ENCODE measurements at places on chromosomes 5 and 9. TPM values are rescaled to one million over a fixed set of nuclear protein-coding genes. Genes with fewer than 3 reads are reported as not detected.

GRCh38 chr9:131386281-131386680 is 7.6 kb upstream of the PRRC2B start:
- DNase-seq, result no peak
- H3K4me3 ChIP-seq, result no peak overlapping the region
- no peak overlapping the region for H3K27ac ChIP-seq
- peaks cover 7% of the 10 kb centered on the region for H3K4me1 ChIP-seq
- no peaks in the 10 kb centered on the region for H3K36me3 ChIP-seq
- H3K27me3 ChIP-seq, result no peaks in the 10 kb centered on the region

GRCh38 chr5:130975847-130976246 is 189.2 kb downstream of the HINT1 start:
- H3K4me3 ChIP-seq, result no peak overlapping the region
- no peaks in the 10 kb centered on the region for H3K36me3 ChIP-seq
- H3K4me1 ChIP-seq, result no peaks in the 10 kb centered on the region
- no peak overlapping the region for H3K27ac ChIP-seq

The AQP3 gene
- total RNA-seq, result 33.1 TPM

The ARHGEF39 gene
- 14.2 TPM for total RNA-seq

DNA sequence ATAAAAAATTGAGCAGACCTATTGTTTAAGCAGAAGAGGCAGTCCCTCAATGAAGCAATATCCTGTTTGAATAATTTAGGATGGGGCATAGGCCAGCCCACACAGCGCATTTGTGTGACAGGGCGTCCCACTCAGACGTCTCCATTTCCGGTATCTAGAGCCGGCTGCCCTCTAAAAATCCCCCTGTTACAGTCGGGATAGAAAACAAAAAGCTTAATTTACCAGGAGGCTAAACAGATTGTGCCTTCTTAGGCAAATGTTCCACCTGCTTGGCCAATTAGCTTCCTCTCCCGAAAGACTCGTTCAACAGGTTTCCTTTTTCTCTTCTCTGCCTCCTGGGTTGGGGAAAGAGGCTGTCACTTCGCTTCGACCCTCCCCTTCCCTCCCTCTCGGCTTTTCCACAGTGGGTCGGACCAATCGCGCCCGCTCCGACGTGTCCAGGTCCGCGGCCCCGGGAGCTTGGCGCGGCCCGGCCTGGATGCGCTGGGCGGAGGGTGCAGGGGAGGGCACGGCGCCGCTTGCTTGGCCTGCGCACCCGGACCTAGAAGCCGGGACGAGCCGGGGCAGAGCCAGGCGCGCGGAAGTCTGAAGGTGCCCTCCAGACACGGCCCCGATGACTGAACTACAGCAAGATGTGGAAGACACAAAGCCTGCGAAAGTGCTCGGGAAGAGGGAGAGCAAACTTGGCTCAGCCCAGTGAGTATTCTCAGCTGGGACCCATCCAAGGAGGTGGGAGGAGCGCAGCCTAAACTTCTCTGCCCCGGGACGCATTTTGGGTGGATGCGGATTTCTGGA is at the start of gene GRAMD2B:
GRAMD2B (plus strand) TSS at position 416 of the 795 bp plus-strand sequence; CDS start at position 614, 198 bp downstream.
- DNase-seq, result peak; percentile 74
- no peaks in the 10 kb centered on the region for H3K27me3 ChIP-seq
- H3K4me3 ChIP-seq, result peak within 1 kb of the TSS; percentile 88
- H3K4me1 ChIP-seq, result peaks cover 11% of the 10 kb centered on the region
- peaks cover 10% of the 10 kb centered on the region for H3K36me3 ChIP-seq

DNA sequence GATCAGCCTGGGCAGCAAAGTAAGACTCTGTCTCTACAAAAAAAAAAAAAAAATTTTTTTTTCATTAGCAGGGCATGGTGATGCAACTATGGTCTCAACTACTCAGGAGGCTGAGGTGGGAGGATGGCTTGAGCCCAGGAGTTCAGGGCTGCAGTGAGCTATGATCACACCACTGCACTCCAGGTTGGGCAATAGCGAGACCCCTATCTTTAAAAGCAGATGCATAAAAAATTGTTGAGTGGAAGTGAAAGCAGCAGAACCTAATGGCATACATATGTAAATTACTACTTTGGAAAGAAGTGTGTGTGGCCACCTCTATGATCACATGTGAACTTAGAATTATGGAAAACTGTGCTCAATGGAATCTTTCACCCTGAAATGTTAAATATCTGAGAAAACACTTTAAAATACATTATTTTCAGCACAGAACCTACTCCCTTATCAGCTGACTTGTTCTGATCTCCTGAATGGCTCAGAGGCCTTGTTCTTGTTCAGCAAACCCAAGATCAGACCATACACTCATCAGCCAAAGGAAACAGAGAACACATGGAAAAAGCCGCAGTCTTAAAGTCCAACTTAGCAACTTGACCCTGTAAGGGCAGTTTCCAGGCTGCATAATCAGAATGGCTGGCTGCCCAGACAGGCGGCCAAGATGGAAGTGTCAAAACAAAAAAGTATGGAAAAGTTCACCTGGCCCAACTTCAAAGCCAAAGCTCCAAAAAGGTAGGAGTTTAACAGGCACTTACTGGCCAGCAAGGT is 56.5 kb downstream of the SIL1 start:
- no peak overlapping the region for H3K27ac ChIP-seq
- H3K4me1 ChIP-seq, result peaks cover 21% of the 10 kb centered on the region
- H3K36me3 ChIP-seq, result no peaks in the 10 kb centered on the region
- H3K4me3 ChIP-seq, result no peak overlapping the region
- H3K27me3 ChIP-seq, result no peaks in the 10 kb centered on the region

The STPG3 gene
- 0.31 TPM for total RNA-seq

DNA sequence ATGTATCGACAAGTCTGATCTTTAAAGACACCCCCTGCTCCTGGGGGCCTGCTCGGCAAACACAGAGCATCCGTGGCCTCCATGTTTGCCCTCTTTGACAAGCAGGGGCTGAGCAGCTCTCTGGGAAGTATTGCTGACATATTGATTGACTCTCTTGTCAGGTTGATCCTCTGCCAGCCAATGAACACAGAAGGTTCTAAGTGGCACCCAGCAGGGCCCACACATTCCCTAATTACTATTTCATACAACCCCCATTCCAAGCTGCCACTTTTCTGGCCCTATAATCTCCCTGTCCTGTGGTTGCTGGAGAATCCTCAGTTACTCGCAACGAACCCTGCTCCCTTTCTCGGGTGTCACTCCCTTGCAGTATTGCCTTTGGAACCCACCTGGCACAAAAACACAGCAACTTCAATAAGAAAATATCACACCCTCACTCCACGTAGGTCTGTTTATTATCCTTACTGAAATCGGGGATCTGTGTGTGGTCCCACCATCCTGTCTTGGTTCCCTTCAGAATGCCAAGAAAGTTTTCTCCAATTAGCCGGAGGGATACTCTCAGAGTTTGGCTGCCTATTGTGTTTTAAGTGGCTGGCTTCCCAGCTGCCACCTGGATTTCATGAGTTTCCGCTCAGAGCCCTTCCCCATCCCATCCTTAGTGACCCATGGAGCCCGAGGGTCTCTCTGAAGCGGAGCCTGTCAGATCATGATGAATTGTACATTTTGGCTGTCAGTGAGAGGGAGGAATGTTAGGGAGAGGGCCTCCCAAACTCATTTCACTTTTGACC is 249.0 kb upstream of the WWC1 start:
- H3K27ac ChIP-seq, result no peak overlapping the region
- DNase-seq, result no peak
- H3K36me3 ChIP-seq, result no peaks in the 10 kb centered on the region
- H3K27me3 ChIP-seq, result peaks cover 38% of the 10 kb centered on the region

GRCh38 chr5:159975462-159976019 is 33.4 kb upstream of the TTC1 start:
- no peaks in the 10 kb centered on the region for H3K36me3 ChIP-seq
- DNase-seq, result no peak
- H3K4me3 ChIP-seq, result no peak overlapping the region
- no peaks in the 10 kb centered on the region for H3K4me1 ChIP-seq
- H3K27me3 ChIP-seq, result peaks cover 82% of the 10 kb centered on the region

DNA sequence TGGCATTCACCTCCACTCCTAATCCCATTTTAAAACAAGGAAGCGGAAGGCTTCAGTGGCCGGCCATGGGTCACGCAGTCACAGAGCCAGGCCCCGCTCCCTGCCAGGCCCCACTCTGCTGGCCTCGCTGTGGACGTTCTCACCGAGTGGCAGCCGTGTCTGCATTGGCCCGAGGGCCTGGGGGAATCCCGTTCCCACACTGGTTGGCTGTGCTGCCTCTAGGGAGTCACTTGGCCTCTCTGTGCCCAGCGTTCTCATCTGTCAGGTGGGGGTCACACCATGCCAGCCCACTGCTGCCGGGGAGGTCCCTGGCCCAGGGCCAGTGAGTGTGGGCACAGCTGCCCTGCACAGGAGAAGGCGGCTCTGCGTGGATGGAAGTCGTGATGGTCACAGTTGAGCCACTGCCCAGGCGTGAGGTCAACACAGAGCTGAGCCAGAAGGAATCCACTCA is 13.4 kb upstream of the SLC9A3 start:
- H3K4me3 ChIP-seq, result no peak overlapping the region
- H3K36me3 ChIP-seq, result no peaks in the 10 kb centered on the region
- H3K27me3 ChIP-seq, result peaks cover 22% of the 10 kb centered on the region
- peaks cover 12% of the 10 kb centered on the region for H3K4me1 ChIP-seq
- no peak for DNase-seq

All from type B pancreatic cell (in vitro differentiated cells).